Naive thymus-derived CD8-positive, alpha-beta T cell (primary cell): ENCODE measurements at places on chromosomes 3 and 15. TPM values are rescaled to one million over a fixed set of nuclear protein-coding genes. Genes with fewer than 3 reads are reported as not detected.

GOLGA8M gene
- polyA plus RNA-seq: not detected

GRK7 gene
- polyA plus RNA-seq: not detected

GP9 gene
- polyA plus RNA-seq: not detected

GRCh38 chr3:48367201-48367600, 4.8 kb upstream of the FBXW12 start:
- DNase-seq: no peak

DNA sequence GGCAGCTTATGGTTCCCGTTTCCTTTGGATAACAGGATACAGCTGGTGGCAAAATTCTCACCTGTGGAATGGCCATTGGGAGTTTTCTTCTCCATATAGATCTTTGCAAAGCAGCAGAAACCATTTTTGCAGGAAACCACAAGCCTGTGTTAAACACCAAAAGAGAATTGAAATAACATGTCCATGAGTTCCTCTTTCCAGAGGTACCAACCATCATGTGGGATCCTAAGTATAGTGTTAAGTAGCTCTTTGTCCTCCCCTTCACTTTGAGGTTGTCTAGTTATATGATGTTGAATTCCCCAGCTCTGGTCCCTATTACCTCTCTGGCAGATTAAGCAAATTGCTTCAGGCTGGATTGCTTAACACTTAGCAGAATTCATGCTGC, 94.9 kb downstream of the AKAP13 start:
- DNase-seq: no peak

LYZL4 gene
- polyA plus RNA-seq: not detected
